ENCODE measurements at places on chromosomes 11 and 22.

GRCh38 chr22:25837288-25837900 lies 95.4 kb downstream of the MYO18B start:
- DNase-seq, result no peak

- DNase-seq, result no peak
Observed at GRCh38 chr11:3162410-3163240, 2.5 kb downstream of the OSBPL5 start.

GRCh38 chr11:67646535-67647336 lies 3.8 kb downstream of the ACY3 start:
- DNase-seq, result peak; percentile 56

GRCh38 chr22:46429325-46429853 lies 93.9 kb downstream of the TRMU start:
- no peak for DNase-seq

DNA sequence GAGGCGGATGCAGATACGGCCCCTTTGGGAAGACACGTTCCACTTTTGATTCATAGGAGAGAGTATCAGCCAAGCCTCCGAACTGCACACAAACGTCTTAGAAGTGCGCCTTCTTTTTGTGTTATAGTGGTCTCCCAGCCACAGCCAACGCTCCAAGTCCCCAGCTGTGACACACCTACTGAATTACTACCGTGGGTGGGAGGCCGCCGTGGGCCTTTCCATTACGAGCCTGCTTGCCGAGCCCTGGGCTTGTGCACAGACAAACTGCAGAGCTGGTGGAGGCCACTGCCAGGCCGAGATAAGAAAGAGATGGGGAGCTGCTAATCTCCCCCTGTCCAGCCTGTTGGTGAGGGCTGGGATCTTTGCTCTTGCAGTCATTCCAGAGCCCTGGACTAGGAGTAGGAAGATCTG lies 761 bp downstream of the HMBS start:
- DNase-seq, result peak; percentile 56

DNA sequence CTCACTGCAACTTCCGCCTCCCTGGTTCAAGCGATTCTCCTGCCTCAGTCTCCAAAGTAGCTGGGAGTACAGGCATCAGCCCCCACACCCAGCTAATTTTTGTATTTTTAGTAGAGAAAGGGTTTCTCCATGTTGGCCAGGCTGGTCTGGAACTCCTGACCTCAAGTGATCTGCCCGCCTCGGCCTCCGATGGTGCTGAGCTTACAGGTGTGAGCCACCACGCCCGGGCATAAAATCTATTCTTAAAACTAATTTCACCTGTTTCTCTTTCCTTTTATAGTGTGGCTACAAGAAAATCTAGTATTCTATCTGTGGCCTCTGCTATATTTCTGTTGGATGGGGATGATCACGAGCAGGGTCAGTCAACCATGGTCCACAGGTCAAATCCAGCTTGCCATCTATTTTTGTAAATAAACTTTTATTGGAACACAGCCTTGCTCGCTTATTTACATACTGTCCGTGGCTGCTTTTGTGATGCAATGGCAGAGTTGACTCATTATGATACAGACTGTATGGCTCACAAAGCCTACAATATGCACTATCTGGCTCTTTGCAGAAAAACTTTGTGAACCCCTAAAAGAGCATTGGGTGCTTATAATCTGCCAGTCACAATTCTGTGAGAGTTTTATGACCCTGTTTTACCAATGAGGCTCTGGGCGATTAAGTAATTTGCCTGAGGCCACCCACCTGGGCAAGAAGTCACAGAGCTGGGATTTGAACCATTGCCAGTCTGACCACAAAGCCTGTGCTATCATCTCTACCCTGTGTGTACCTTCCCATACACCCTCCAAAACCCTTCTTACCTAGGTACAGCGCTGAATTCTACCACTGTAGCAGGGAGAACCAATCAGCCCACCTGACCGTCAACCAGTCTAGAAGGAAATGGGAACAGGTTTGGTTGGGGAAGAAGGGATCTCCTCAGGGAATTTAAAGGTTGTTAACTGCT lies 28.3 kb downstream of the SLC1A2 start:
- peak; percentile 58 for DNase-seq

Measured in activated CD4-positive, alpha-beta T cell treated with anti-CD3 and anti-CD28 coated beads for 48 hours (primary cell).